Activated CD8-positive, alpha-beta T cell treated with anti-CD3 and anti-CD28 coated beads for 36 hours (primary cell): ENCODE measurements at places on chromosomes 7 and 10.

GRCh38 chr10:126021833-126022500 is 125.6 kb downstream of the FANK1 start:
- no peak for DNase-seq

GRCh38 chr7:22219036-22219435 is 137.9 kb downstream of the RAPGEF5 start:
- DNase-seq, result no peak

GRCh38 chr7:136530831-136531230 is 337.6 kb upstream of the CHRM2 start:
- no peak for DNase-seq

DNA sequence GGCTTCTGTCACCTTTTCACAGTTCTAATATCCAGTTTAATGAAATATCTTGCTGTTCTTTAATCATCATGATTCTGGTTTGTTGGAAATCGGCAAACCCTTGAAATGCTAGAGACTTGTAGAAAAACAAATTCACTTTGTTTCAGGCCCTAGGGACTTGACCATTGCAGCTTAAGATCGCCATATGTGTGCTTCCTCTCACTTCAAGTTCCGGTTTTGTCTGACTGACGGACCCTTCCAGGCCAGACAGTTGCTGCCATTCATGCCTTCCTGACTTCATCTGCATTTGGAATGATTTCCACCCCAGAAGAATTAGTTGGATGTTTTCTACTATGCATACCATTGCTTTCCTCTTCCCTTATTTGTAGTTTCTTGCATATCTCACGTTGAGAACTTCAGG is 125.6 kb downstream of the CELF2 start:
- DNase-seq, result no peak

GRCh38 chr7:71377469-71377868 is 245.5 kb downstream of the GALNT17 start:
- DNase-seq, result no peak

GRCh38 chr10:77195101-77195500 is 442.5 kb downstream of the KCNMA1 start:
- DNase-seq, result no peak

GRCh38 chr10:79380125-79380945 is 33.1 kb downstream of the PPIF start:
- DNase-seq, result no peak

DNA sequence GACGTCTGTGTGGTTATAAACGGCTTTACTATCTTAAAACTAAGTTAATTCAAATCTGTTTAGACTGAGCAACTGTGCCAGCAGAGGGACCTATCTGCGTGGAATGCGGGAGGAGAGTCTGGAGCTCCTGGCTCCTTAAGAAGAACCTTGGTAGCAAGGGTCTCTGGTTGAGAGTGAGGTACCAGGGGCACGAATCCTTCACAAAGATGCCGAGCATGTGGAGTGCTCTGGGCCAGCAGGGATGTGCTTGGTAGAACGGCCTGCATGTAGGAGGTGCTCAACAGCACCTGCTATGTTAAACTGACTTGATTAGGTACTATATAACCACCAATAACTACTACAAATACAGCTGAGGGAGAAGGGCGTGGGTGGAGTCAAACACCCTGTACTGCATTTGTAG is 102.6 kb downstream of the VIPR2 start:
- no peak for DNase-seq

GRCh38 chr10:58807629-58808022 is 295.0 kb downstream of the BICC1 start:
- no peak for DNase-seq

DNA sequence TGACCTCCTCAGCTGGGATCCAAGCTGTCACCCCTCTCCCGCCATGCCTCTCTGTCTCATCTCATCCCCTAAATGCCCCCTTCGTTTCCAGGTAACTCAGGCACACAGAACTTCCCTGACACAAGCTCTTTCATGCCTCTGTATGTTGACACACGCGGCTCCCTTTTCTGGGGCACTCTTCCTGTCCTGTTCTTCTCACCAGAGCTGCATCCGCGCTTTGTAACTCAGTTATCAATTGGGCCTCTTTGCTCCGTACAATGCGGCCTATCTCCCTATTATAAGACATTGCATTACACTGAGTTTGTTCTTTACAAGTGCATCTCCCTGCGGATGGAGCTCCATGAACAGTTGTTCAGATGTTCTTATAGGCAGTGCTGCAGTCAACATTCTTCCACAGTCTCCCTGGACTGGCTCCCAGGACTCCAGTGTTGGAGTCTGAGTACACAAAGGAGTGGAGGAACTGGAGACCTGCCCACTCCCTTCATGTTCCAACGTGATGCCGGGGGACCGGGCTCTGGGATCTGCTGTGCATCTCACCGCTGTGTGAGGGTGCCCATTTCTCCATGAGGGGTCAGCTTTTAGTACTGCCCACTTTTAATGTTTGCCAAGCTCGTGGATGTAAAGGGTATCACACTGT is 56.9 kb upstream of the TNS3 start:
- DNase-seq, result no peak

- DNase-seq, result no peak
Measured at GRCh38 chr7:28806841-28807240, 151.3 kb downstream of the TRIL start.

DNA sequence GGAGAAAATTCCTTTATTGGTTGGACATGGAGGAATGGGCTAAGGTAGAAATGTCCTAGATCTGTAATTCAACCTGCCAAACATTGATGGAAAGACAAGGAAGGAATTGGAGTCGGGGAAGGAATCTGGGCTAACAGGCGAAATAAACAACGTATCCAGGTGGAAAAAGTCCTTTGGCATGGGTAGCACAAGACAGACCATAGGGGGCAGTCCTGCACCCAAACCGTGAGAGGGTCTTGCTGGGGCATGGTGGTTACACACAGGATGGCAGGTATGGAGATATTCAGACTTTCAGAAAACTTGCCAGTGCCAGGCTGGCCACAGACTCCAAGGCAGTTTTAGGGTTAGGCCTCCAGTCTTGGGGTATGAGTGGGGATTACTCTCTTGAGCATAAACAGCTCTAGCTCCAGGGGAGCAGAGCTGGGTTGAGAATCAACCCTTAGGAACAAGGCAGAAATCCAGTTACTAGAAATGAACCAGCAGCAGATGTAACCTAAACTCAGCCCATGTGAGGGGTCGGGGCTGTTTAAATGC is 188.6 kb upstream of the GDF10 start:
- no peak for DNase-seq

GRCh38 chr10:119215371-119215770 is 8.0 kb downstream of the GRK5 start:
- no peak for DNase-seq

DNA sequence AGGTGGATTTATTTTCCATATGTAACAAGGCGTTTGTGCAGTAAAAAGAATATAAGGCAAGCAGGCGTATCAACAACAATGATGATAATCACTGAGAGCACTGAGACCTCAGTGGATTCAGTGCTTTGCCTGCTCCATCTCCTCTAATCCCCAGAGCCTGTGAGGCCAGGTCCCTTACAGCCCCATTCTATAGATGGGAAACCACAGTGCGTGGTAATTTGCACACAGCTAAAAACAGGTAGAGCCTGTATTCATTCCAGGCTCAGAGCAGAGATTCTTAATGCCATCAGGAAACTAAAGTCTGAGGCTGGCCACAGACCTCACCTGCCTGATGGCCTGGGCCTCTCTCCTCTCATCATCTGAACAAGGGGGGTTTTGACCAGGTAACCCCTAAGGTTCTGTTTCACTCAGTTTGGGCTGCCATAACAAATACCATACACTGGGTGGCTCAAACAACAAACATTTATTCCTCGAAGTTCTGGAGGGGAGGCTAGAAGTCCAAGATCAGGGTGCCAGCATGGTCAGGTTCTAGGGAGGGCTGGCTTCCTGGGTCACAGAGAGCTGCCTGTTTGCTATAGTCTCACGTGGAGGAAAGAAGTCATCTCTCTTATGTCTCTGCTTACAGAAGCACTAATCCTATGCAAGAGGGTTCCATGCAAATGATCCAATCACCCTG is 10.3 kb upstream of the RASSF4 start:
- DNase-seq, result no peak

- DNase-seq, result peak; percentile 53
Measured at GRCh38 chr7:91034459-91035368, 229.5 kb upstream of the FZD1 start.

- no peak for DNase-seq
Measured at GRCh38 chr10:88659725-88660597, 4.3 kb upstream of the LIPF start.

GRCh38 chr10:85477979-85478378 is 888.6 kb downstream of the GRID1 start:
- DNase-seq, result no peak

DNA sequence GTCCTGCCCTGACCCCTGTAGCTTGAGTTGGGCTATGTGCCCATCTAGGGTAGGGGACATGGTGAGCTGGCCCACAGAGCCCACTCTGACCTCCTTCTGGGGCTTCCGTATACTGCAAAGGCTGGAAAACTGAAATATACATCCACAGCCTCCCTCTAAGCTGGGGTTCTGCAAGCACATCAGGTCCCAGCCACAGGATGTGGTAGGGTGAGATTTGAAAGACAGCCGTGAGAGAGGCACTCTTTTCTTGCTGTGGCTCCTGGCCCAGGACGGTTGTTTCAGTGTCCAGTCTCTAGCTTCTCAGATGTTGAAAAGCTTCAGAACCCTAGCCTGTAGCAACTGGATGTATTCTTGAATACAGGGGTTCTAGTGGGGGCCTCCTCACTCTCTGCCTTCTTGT is 60.1 kb upstream of the ADRB1 start:
- DNase-seq, result no peak

- DNase-seq, result no peak
Measured at GRCh38 chr7:27689150-27689549, 26.5 kb upstream of the HIBADH start.

DNA sequence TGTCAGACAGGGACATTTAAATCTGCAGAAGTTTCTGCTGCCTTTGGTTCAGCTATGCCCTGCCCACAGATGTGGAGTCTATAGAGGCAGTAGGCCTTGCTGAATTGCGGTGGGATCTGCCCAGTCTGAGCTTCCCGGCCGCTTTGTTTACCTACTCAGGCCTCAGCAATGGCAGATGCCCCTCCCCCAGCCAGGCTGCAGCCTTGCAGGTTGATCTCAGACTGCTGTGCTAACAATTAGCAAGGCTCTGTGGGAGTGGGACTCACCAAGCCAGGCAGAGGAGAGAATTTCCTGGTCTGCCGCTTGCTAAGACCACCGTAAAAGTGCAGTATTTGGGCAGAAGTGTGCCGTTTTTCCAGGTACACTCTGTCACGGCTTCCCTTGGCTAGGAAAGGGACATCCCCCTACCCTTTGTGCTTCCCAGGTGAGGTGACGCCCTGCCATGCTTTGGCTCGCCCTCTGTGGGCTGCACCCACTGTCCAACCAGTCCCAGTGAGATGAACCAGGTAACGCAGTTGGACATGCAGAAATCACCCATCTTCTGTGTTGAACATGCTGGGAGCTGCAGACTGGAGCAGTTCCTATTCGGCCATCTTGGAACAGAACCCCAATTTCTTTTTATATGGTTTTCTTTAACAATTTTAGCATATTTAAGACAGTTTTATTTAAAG is 28.4 kb upstream of the VWDE start:
- no peak for DNase-seq

GRCh38 chr7:129771201-129771927 is 159.8 kb downstream of the NRF1 start:
- DNase-seq, result no peak

DNA sequence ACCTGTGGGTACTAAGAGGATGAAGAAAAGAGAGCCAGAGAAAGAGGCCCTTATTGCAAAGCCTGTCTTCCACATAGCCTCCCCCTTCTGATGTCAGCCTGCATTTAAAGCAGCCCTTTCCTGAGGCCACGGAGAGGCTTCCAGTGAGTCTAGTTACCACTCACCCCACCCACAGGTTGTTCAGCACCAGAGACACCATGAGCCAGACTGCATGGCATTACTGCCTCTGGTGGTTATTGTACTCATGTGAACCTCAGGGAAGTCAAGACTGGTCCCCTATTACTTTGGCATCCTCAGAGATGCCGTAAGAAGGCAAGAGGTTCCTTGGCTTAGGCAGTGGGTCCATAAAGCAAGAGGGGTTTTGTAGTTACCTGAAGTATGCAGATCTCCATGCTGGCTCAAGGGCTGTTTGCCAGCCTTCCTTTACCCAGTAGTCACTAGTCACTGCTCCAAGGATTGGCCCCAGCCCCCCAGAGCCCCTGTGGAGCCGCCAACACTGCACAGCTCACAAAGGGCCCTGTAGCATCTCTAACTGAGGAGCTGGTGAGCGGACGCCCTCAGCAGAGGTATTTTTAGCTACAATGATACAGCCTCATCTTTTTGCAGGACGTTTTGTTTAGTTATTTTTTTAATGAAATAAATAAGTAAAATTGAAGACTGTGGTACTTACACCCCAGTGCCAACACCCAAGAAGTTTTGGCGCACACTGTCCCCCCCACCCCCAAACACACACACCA is 20.7 kb downstream of the LRRC4 start:
- peak; percentile 9 for DNase-seq

- DNase-seq, result no peak
Measured at GRCh38 chr10:74704629-74705357, 121.6 kb upstream of the KAT6B start.

DNA sequence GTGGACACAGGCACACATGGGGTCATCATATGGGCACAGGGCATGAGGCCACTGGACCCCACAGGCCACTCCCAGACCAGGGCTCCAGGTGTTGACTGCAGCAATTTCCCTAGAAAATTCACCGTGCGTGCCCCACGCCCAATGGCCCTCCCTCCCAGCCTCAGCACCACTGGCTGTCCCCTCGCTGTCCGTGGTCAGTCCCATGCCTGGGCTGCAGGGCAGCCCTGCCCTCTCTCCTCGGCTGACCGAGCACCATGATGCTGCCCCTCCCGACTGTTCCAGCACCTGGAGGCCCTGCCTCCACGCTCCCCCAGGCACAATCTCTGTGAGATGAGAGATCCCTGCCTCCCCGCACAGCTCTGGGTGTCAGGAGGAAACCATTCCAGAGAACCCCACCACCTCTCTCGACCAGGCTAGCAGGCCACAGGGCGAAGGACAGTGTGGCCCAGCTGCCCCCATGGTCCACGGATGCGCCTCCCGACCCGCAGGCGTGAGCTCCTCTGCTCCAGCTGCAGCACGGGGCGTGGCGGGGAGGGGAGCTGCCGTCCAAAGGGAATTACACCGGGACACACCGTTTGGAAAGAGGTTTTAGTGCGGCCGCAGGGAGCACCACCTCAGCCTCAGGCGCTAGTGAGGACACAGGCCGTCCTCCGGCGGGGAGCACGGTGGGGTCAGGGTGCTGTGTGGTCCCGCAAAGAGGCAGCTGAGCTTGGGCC is 12.6 kb downstream of the NUDT1 start:
- DNase-seq, result no peak

DNA sequence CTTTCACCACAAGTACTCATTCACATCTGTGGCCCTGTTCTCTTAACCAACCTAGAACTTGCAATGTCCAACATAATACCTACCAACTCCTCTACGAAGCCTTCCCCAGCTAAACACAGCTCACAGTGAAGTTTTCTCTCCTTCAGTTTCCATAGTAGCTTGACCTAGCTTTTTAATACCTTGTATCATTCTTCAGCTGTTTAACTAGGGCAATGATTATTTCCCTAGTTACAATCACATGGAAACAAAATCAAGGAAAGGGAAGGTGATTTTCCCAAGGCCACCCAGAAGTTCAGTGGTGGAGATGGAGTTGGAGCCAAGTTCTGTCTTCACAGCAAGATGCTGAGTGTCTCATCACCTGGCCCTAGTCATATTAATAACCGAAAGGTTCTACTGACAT is 16.3 kb downstream of the CDHR3 start:
- DNase-seq, result no peak

GRCh38 chr10:105001269-105001668 is 360.2 kb downstream of the SORCS3 start:
- no peak for DNase-seq
